Fibroblast of skin of left quadriceps (primary cell): ENCODE measurements at places on chromosomes 2 and 18.
A peak's percentile ranks its signal among the peaks of the same experiment; 100 is the strongest.

GRCh38 chr2:61900281-61900680, 5.2 kb upstream of the COMMD1 start:
- no peak for DNase-seq

DNA sequence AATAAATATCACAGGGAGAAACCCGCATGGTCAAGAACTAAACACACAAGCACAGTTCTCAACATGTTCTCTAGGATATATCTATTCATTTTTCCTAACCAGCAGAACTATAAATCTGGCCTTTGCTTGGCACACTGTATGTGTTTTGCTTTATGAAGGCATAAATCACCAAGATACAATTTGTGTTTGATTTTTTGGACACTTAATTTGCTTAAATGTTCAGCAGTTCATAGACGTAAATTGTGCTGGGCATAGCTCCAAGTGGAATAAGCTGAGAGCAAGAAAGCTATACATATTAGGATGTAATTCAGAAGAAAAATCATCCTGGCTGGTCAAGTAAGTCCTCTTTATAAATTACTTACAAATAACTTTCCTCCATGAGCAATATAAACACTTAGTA, 341.5 kb upstream of the ATP5MC3 start:
- DNase-seq, result no peak

DNA sequence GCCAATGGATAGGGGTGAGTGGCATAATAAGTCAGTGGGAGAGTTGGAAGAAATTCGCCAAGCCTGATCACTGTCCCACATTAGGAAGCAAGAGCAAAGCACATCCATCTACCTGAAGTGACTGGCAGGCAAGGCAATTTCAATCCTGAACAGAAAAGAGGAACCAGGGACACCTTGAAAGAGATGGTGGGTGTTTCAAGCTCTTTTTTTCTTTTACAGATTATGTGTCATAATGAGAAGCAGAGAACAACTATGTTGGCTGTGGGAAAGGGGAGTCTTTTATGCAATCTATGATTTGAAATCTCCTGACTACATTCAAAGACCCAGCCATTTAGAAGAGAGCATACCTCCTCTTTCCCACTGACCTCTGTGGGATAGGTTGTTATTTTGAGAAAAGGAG, 63.5 kb downstream of the TGIF1 start:
- DNase-seq, result no peak

- no peak for DNase-seq
Observed at GRCh38 chr2:219056176-219056895, 4.4 kb downstream of the IHH start.

DNA sequence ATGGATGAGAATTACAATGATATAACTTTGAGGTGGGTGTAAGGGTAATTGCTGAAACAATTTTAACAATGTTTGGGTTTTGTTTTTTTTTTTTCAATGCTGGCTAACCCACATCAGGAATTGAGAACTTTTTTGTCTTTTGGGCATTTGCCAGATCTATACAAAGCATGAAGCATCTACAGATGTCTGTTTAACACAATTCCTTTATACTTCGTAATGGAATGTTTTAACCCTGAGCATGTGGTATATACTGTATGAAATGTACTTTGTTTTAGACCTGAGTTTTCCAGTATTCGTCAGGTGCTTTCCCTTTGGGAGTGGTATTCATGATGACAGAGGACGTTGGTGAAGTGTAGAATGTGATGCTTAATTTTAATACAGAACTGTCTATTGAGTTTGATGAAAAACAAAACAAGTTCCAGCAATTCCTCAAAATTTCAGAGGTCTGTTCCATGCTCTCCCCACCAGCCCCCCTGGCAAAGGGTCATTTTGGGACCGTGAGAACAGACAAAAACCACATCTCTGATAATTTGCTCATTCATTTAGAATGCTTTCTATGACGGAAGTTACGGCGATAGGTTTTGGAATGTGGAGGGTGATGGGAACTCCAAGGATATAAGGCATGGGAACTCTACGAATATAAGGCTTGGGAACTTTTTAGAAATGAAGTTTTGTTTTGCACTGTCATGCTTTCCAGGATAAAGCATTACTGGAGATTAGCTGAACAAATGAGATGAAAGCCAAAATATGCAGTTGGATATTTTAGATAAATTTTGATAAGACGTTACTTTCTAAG, 14.1 kb downstream of the LIMS1 start:
- peak; percentile 72 for DNase-seq

GRCh38 chr2:231272991-231273390, 74.6 kb downstream of the ARMC9 start:
- DNase-seq, result no peak

- DNase-seq, result no peak
Observed at GRCh38 chr18:11994703-11995444, 13.6 kb downstream of the IMPA2 start.

DNA sequence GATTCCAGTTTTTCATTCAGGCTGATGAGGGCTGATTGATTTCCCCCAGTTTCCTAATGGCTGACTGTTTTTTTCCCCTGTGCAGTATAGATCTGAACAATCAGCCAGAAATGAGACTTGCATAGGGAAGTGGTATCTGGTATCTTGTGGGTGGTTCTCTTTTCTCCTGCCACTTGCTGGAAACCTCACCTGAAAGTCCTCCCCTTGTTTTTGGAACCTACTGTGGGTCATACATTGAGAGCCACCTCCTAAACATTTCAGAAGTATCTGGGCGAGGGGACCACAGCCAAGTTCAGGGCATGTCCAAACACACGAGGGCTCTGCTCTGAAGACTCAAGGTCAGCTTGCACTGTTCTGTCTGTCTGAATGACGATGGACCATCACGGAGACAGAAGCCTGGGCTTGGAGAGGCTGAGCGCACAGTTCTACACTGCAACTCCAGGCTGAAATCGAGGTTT, 19.3 kb downstream of the ALPK2 start:
- DNase-seq, result no peak
